CD4-positive, alpha-beta memory T cell (primary cell): ENCODE measurements at places on chromosomes 1 and 21. TPM values are rescaled to one million over a fixed set of nuclear protein-coding genes. Genes with fewer than 3 reads are reported as not detected.

GRCh38 chr1:210076620-210077019 lies 138.6 kb downstream of the SYT14 start:
- no peak for DNase-seq

- no peak for DNase-seq
Observed at GRCh38 chr1:169957884-169958283, 64.2 kb upstream of the SCYL3 start.

The CYP4X1 gene
- total RNA-seq: not detected

The SYTL1 gene
- total RNA-seq: 158 TPM

The MYCL gene
- 0.20 TPM for total RNA-seq

DNA sequence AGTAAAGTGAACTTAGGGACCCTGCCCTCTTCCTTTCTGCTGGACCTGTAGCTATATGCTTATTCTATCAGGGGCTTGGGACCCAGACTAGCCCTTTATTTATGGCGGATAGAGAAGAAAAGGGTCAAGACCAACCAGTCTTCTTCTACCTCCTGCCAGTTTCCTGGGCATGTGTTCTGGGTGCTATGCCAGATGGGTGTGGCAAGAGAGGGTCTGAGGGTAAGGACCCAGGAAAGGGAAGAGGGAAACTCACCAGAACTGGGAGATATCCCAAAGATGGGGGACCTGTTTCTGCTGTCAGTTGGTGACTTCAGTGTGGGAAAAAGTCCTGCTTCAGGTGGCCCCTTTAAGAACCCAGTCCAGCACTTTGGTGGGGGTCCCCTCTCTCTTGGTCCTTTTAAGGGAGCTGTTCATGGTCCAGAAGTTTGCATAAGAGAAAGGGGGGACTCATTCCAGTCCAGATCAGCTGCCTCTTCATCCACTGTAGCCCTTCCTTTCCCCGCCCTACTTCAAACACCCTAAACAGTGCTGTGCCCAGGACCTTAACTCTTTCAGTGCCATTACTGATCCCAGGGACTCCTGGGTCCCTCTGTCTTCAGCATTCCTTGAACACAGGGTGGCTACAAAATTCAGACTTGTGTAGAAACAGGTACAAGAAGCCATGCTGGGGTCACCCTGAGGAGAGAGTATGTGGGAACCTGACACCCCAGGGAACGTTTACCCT lies 18.4 kb downstream of the SSR2 start:
- no peak for DNase-seq

DNA sequence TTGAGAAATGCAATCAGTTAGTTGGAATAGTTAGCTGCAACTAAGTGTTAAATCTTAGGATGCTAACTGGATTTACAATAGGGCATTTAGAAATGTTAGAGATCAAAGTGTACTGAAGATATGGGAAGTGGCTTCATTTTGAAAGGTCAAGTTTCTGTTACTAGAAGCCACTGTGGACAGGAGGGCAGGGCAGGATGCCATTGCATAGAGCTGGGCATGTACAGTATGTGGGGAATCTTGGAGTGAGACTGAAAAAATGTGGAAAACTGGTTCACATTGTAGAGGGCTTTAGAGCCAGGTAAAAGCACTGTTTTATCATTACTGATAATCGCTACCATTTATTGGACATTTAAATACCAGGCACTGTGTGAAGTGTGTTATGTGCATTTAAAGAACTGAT lies 31.0 kb downstream of the ARID1A start:
- DNase-seq: no peak

The TRIM67 gene
- total RNA-seq: not detected

DNA sequence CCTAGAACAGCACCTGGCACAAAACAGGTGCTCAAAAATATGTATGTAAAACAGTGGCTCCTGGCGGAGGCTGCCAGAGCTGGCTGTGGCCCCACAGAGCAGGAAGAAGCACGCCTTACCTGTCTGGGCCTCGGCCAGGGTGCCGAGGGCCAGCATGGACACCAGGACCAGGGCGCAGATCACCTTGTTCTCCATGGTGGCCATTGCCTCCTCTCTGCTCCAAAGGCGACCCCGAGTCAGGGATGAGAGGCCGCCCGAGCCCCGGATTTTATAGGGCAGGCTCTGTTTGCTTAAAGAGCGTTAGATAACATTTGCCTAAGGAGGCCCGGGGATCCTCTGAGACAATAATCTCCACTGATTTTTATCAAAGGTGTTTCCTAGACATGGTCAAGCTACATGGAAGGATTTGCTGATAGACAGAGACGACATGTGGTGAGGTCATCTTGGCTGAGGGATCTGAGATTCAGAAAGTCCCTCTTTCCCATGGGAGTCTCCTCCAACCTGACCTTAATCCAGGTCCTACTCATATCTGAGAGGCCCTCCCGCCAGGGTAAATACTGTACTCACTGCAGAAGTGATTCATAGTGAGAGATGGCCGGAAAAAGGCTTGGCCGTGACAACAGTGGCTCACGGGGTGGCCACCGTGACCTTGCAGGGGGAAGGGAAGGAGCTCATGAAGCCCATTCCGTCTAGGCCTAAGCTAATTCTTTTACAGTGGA lies at the start of gene TFF1:
TFF1 (minus strand) TSS at position 244 of the 719 bp plus-strand sequence; CDS start at position 204, 40 bp downstream.
- no peak for DNase-seq

The ATAD3C gene
- total RNA-seq: 1.6 TPM

The FMO5 gene
- 1.0 TPM for total RNA-seq

The CD164L2 gene
- total RNA-seq: not detected

GRCh38 chr1:155019377-155020245 lies 14.0 kb downstream of the DCST2 start:
- no peak for DNase-seq

DNA sequence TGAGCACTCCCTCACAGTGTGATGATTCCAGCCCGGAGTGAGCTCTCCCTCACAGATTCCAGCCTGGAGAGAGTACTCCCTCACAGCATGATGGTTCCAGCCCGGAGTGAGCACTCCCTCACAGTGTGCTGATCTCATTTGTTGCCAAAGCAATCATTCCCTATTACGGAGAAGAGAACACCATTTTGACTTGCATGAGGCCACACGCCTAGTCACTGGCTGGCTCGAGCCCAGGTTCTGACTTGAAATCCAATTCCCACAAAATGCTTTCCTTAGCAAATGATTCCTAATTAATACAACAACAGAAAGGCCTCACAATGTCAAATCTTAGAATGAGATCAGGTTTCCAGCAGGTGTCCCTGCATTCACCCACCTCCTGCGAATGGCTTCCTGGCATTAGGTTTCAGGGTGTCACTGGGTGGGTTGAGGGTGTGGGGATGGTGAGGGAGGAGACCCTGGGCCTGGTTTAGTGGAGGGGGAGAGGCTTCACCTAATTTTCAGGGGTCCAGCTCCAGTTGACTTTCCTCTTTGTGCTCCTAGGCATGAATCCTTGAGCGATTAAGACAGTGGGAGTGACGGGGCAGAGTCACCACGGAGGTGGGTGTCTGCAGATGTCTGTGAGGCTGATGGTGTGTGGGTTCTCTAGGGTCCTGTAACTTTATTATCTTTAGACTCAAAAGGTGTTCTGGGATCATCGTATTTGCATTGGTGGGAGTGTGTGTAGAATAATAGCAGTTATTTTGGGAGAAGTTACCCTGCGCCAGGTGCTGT lies 158.5 kb downstream of the KCNJ6 start:
- no peak for DNase-seq

DNA sequence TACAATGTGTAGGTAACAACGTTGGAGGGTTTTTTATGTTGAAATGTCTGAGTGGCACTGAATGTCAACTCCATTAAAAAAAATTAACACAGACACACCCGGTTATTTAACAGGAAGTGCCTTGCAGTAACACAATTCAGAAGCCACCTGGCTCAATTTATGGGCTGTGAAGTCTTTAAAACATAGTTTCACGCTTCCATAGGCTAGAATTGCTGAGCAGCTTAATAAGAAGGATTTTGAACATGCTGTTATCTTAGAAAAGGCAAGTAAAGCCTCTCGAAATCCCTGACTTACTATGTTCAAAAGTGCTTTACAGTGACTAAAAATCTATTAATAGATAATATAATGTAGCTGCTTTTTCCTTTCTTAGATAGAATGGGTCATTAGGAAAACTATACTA lies 19.7 kb downstream of the SRSF4 start:
- DNase-seq: no peak

GRCh38 chr21:42532466-42533181 lies 19.0 kb downstream of the SLC37A1 start:
- no peak for DNase-seq

The GBP4 gene
- 48.5 TPM for total RNA-seq

The TBX19 gene
- 3.6 TPM for total RNA-seq

DNA sequence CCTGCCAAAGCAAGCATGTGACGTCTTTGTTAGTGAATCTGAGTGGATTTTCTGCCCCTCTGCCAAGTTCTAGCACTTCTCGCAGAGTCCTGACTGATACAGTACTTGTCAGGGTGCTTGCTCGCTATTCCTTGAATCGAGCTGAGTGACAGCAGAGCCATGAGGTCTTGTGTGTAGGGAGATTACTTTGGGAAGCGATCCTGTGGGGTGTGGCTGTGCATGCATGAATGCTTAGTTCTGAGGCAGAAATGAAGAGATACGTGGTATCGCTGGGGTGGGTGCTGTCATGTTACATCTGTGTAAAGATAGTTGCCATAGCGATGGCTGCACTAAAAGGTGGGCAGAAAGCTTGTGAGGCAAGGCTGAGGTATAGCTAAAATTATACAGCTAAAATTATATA lies 19.3 kb upstream of the DNAJC28 start:
- DNase-seq: no peak

DNA sequence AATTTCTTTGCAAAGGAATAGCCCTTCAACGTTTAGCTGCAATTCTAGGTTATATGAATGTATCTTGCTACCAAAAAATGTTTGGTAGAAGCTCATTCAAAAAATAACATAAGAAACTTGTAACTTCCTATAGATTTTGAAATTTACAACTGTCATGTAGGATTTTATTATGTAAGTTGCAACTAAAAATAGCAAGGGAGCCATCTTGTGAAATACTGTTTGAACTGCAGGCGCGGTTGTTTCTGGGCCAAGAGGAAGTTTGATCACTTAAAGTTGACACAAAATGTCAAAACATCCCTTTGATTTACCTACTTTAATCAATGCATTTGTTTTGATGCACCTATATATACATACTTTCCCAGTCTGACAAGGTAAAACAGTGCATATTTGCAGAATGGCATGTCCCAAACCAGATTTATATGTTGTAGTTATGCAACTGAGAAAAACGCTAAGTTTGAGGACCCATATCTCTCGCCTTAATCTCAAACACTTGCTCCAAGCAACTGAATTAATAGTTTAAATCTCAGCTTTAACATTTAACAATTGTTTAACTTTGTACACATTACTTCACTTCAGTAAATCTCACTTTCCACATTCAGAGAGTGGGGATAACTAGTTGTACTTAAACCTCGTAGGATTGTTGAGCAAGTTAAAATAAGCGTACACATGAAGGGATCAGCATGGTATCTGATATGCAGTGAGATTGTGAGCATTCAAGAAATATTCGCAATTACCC lies 63.9 kb downstream of the KCNK2 start:
- DNase-seq: no peak

The SPRR2G gene
- not detected for total RNA-seq

The TMOD4 gene
- total RNA-seq: 6.4 TPM

DNA sequence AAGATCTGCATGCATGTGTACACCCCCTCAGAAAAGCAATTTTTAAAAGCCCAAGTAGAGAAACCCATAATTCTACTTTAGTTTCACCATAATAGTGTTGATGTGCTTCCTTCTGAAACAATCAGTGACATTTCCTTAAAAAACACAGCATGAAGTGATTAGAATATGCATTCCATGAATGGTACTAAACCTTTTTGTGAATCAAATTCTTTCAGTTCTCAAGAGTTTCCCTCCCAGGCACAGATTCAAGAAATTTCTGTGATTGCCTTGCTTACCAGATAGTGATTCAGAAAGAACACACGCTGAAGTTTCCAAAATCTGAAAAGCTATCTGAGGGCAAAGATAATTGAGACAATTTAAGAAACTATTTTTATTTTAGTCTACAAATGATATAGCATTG lies 136.4 kb upstream of the ADGRL2 start:
- DNase-seq: no peak

DNA sequence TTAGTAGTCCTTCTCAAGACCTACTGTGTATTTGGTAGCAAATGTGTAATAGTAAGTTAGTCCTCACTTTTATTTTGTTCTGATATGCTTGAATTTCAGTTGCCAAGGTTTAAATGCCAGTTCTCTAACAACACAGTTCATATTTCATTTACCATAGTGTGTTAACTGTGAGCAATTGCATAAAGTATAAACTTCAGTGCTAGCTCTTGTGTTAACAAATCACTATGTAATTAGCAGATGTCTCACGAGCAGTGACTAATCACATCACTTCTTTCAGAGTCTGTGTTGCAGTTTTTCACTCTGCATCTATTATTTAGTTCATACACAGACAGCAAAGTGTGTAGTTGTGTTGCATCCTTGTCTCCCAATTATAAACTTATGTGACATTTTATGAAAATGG lies 47.8 kb downstream of the ZMYM4 start:
- DNase-seq: no peak

DNA sequence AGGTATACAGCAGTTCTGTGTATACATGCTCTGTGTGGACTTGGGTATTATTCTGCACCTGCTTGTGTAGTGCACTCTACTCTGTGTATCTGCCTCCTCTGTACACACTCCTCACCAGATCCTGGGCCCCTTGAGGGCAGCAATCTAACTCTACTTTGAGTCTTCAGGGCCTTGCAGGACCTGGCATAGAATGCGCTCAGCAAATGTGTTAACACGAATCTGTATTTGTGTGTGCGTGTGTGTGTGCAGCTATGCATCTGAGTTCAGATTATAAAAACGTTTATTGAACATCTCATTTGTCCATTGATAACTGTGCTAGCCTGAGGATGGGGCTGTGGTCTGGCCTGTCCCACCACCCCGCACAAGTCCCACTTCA lies 3.9 kb upstream of the MEF2D start:
- DNase-seq: no peak

The LCE3B gene
- not detected for total RNA-seq

DNA sequence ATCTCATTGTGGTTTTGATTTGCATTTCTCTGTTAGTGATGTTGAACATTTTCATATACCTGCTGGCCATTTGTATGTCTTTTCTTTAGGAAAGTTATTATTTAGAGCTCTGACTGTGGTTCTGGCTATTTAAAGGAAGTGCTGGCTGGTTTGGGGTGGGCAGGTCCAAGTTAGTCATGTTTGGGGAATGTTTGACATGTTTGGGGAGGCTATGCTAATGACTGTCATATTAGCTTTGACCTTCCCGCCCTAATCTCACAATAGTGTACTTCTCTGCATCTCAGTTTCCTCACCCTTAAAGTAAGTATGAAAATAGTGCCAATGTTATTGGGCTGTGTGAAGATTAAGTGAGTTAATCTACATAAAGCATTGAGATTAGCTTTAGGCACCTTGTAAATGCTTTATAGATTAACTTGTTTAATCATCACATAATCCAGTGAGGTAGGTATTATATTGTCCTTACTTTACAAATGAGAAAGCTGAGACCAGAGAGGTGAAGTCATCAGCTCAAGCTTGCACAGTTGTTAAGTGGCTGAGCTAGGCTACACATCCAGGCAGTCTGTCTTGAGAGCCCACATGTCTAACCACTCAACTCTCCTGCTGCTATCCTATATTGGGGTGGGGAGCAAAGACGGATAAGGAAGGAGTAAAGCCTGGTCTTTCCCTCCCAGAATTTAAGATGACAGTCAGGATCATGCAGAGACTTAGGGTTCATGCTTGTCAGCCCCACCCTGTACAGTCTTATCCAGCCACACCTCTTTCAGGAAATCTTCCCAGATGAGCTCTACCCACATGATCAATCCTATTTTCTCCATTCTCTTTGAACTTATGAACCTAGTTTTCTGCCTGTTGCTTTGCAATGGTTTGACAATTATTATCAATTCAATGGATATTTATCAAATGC lies 22.8 kb upstream of the CRNN start:
- no peak for DNase-seq
